ENCODE measurements at places on chromosomes 12 and 14.

DNA sequence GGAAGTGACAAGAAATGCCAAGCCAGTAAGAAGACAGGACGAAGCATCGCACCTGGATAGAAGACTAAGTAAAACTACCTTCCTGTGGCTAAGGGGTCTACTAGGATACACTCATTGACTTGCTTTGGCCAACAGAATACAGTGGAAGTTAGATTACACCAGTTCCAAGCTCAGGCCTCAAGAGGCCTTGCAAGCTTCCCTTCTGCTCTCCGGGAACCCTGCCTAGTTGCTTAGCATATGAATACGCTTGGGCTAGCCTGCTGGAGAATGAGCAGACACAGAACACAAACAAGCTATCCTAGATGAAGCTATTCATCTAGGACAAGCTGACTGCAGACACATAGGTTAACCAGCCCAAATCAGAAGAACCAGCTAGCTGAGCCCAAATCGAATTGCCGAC lies 97.0 kb downstream of the DPF3 start:
- no peak for DNase-seq

DNA sequence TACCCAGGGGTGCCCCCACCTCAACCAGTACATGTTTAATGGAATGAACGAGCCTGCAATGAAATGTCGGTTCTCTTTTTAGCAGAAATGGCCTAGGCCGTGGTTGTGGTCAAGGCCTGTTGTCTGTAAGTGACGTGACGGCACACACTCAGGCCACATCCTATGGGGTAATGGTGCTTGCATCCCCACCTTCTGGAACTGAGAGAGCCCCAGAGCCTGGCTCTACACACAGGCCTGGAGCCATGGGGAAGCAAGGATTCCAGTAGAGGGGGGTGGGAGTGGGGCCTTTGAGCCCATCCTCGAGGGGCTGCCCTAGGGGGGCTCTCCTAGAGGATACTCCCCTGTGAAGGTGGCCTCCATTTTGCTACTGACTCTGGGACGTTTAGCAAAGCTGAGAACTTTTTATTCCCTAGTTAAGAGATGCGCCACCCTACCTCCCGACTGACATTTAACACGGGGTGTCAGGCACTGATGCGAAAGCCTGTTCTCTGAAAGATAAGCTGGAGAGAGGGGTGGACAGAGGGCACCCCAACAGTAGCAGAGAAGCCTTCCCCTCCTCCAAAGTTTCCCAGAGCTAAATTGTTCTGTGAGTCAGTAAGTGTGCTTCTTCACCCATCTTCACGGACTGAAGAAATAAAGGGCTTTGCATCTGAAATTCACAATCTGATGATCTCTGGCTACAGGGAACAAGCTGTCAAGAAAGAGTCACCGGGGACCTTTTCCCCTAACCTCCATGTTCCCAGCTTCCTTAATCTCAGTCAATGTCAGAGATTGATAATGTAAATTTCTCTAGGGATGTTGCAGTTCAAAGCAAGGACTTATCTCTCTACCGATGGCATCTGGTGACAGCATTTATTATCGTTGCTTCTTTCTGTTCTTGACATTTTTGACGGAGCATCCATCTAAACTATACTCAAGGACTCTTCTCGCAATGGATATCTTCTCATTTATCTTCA lies 6.8 kb downstream of the RIN3 start:
- no peak for DNase-seq

DNA sequence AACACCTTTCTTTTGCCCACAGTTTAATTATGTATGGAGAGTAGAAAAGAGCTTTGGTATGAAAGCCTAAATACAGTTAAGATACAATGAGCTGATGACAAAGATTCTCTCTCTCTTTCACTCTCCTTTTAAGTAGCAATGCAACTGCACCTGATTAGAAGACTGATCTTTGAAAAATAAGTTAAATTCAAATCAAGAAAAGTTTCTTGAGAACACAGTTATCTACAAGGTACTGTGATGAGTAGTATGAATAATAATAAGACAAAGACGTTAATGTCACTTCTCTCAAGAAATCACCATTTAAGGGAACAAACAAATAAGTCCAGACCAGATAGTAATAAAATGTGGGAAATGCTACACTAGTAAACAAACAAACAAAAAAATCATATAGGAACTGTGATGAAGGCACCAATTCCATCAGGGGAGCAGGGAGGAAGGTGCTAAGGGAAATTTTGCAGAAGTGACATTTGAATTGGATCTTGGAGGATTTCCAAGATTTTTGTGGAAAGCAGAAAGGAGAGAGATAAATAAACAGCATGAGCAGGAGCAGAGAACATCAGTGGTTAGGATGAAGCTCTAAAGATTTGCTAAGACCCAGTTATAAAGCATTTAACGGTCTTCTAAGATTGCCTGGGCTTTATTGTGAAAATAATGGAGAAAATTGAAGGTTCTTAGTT lies 65.2 kb upstream of the STK38L start:
- no peak for DNase-seq

DNA sequence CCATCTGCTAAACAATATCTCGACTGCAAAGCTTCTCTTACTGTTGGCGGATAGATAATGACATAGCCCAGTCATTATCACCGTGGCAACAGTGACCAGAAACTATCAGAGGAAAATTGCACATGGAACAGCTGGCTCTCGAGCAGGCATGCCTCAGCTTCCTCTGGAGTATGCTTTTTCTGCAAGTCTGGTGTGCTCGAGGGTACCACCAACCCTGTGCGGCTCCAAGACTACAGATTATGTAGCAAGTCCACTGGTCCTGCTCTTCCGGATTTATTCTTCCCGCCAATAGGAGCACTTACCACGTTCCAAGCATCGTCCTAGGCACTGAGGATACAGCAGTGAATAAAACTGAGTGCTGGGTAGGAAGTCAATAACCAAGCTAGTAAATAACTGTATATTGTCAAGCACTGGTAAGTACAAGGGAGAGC lies 1.4 kb upstream of the GLRX5 start:
- DNase-seq = no peak

DNA sequence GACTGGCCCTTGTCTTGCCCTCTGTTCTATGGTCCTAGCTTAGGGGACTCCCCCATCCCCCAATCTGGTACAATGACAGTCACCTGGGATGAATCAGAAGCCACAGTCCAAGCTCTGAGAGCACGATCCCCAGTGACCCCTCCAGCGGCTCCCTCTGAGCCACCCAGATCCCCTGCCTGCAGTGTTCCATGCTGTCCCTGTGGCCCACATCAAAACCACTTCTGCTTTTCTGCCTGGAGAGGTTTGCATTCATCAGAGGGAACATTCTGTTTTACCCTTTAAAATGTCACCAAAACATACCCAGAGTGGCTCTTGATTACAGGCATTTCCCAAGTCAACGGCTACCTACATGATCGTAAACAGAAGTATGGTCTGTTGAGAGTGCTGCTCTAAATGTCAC lies 47.5 kb downstream of the NOS1 start:
- no peak for DNase-seq

DNA sequence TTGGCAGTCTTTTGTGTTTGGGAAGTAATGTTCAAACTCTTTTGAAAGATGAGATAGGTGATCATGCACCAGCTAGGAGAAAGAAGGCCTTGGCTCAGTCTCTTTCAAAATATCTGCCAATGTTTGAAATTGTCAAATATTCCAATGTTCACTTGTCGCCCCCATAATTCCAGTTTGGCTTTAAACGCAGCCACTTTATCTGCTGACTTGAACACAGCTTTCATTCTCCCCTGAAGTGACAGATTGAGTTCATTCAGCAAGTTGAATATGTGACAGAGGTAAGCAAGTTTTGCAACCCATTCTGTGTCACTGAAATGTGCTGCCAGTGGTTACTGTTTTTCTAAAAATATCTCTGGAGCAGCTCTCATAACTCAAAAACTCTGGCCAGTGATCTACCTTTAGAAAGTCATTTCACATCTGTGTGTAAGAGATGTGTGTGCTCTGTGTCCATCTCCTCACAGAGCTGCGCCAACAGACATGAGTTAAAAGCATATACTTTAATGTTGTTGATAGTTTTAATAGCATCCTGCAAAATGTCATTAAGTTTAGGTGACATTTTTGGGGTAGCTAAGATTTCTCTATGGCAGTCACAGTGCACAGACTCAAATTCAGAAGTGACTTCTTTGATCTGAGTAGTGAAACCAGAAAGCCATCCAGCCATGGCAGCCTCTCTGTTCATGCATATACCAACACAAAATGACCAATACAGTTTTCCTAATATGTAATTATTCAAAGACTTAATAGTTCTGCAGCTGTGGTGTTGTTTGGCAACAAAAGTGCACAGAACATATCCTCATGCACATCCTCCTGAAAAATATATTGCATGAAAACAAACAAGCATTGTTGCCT lies 614.3 kb upstream of the MIS18BP1 start:
- no peak for DNase-seq

- no peak for DNase-seq
Observed at GRCh38 chr12:66851134-66851533, 172.3 kb upstream of the GRIP1 start.

- DNase-seq = no peak
Observed at GRCh38 chr12:54000116-54001114, at the start of gene HOXC9. TSS of gene HOXC9 (plus strand) at chr12:54000161. CDS start at chr12:54000189, 28 bp downstream.

- DNase-seq = peak; percentile 67
Observed at GRCh38 chr12:29241821-29242591, 92.9 kb downstream of the FAR2 start.

DNA sequence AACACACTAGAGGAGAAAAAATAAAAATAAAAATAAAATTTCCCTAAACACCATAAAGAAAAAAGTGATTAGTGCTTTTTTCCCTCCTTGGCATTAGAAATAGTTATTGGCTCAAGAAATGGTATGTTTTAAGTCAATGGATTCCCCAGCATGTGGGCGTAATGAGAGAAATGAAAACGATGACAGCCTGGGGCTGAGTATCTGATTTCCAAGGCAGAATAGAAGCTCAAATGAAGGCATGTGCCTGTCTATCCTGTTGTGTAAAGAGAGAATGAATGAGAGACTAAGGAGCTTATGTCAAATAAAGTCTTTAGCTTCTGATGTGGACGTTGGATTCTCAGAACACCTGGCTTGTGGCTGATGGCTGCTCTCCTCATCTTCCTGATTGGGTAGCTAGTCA lies 1408.4 kb upstream of the TMEM132C start:
- no peak for DNase-seq

GRCh38 chr12:116152268-116152667 lies 125.2 kb downstream of the MED13L start:
- no peak for DNase-seq

DNA sequence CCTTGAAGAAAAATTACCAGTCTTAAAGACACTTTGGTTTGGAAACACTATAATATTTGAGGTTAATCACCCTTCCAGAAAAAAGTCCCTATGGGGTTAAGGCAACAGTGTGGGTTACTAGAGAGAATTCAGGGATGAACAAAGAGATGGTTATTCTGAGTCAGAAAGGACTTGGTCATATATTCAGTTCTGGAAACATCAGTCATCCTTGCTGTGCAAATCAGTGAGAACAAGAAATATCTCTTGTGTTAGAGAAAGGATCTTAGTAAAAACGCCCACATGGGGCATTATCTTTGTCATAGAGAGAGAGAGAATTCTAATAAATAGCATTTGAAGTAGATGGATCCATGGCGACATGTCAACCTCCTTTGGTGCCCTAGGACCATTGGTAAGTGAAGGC lies 59.4 kb upstream of the E2F7 start:
- no peak for DNase-seq

GRCh38 chr12:2893007-2893406 lies 2.3 kb downstream of the TULP3 start:
- peak; percentile 73 for DNase-seq

DNA sequence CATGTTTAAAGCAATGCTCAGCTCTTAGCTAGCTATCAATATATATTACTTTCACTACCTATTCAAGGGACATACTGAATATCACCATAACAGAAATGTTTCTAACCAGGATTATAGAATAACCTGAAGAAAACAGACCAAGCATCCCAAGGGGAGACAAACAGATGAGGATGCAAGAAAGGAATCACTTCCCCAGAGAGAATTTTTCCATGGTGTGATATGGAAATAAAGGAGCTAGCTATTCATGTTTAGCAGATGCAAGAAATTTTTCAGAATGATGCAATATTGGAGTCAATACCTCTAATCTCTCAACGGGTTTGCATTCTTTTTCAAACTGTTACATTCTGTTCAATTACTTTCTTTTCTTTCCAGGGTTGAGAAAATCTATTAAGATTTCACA lies 538.9 kb upstream of the FLRT2 start:
- no peak for DNase-seq

GRCh38 chr14:98944989-98945388 lies 327.0 kb downstream of the BCL11B start:
- DNase-seq = no peak

- no peak for DNase-seq
Observed at GRCh38 chr12:93468008-93468371, 676 bp downstream of the MRPL42 start.
